ENCODE measurements at places on chromosomes 2 and 18. TPM values are rescaled to one million over a fixed set of nuclear protein-coding genes. Genes with fewer than 3 reads are reported as not detected.

DNA sequence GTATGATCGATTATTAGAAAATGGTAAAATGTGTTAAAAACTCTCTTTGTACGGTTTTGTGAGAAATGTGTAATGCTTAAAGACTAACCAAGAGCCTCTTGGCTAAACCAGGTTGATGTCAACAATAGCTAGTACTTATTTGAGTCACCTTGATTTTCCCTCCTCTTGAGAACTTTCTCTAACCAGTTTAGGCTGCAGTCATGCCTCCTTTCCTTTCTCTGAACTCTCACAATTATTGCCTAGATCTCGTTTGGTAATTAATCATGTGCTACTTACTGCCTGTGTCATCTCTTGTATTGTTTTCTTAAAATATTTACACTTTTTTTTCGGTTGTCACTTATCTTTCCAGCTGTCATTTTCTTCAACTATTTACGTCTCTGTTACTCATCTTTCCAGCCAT is 1.1 kb upstream of the EPC2 start:
- no peak for DNase-seq
- no peaks in the 10 kb centered on the region for H3K36me3 ChIP-seq
- H3K4me3 ChIP-seq = peak overlapping the region; percentile 93
- no peak overlapping the region for H3K27ac ChIP-seq
- no peaks in the 10 kb centered on the region for H3K4me1 ChIP-seq

DNA sequence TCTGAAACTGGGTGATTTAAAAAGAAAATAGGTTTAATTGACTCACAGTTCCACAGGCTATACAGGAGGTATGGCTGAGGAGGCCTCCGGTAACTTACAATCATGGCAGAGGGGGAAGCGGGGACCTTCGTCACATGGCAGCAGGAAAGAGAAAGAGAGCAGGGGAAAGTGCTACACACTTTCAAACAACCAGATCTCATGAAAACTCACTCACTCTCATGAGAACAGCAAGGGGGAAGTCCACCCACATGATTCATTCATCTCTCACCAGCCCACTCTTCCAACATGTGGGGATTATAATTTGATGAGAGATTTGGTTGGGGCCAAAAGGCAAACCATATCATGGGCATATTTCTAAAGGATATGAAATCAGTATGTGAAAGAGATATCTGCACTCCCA is 12.0 kb upstream of the ARHGAP15 start:
- H3K36me3 ChIP-seq = no peaks in the 10 kb centered on the region
- H3K4me3 ChIP-seq = no peak overlapping the region
- no peak for DNase-seq
- H3K27ac ChIP-seq = no peak overlapping the region
- no peaks in the 10 kb centered on the region for H3K27me3 ChIP-seq

DNA sequence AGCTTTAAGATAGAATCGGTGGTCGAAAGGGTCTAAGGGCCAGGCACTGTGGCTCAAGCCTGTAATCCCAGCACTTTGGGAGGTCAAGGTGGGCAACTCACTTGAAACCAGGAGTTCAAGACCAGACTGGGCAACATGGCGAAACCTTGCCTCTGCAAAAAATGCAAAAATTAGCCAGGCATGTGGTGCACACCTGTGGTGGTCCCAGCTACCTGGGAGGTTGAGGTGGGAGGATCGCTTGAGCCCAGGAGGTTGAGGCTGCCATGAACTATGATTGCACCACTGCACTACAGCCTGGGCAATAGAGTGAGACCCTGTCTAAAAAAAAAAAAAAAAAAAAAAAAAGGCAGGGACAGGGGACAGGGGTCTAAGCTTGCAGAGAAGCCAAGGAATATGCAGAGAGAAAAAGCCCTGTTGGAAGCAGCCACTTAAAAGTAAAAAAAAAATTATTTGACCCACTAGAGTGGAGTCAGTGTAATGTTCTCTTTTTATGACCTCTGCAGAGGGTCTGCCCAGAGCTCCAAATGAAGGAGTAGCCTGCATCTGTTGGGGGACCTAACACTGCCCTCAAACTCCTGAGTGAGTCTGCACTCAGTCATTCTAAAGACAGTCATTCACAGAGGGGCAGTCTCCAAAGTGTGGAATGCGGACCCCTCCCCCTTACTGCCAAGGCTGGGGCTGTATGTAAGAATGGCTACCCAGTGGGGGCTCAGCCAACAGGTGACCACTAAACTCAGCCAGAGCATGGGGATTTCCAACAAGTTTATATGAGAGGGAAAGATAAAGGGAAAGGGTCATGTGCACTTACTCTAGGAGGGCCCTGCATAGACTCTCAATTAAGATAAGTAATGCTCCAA is 118.5 kb upstream of the CDCA7 start:
- DNase-seq = no peak
- no peak overlapping the region for H3K4me3 ChIP-seq
- H3K27ac ChIP-seq = no peak overlapping the region
- H3K4me1 ChIP-seq = no peaks in the 10 kb centered on the region

- DNase-seq = no peak
- H3K27me3 ChIP-seq = no peaks in the 10 kb centered on the region
- no peak overlapping the region for H3K4me3 ChIP-seq
- no peaks in the 10 kb centered on the region for H3K4me1 ChIP-seq
Measured at GRCh38 chr2:10195278-10196109, 73.0 kb downstream of the RRM2 start.

DNA sequence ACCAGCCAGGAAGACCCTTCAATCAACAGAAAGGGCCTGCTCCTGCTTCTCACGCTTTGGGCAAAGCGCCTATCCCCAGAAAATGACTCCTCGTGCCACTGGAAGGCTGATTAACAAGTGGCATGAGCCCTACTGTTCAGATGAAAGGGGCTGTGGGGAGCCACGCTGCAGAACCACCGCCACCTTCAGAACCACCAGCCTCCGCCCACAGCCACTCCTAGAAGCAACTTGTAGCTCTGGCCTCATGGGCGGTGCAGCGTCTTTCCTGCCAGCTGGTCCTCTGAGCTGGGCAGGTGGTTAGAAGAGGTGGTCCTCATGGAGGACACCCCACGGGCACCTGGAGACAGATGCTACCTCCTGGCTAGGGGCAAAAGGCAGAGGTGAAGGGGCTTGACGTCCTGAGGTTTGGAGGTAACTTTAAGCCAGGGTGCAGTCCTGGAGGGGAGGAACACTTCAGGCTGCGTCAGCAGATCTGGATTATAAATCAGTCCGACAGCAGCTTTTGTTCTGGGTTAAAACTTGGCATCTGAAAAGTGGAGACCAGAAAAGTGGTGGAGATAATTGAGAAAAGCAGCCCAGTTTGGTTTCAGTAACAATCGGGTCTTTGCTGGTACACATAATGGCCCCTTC is 861 bp upstream of the SEMA4C start:
- peaks cover 9% of the 10 kb centered on the region for H3K36me3 ChIP-seq
- no peak for DNase-seq
- no peak overlapping the region for H3K27ac ChIP-seq
- H3K27me3 ChIP-seq = no peaks in the 10 kb centered on the region
- peak overlapping the region; percentile 93 for H3K4me3 ChIP-seq

MREG gene
- total RNA-seq = 10.3 TPM

DNA sequence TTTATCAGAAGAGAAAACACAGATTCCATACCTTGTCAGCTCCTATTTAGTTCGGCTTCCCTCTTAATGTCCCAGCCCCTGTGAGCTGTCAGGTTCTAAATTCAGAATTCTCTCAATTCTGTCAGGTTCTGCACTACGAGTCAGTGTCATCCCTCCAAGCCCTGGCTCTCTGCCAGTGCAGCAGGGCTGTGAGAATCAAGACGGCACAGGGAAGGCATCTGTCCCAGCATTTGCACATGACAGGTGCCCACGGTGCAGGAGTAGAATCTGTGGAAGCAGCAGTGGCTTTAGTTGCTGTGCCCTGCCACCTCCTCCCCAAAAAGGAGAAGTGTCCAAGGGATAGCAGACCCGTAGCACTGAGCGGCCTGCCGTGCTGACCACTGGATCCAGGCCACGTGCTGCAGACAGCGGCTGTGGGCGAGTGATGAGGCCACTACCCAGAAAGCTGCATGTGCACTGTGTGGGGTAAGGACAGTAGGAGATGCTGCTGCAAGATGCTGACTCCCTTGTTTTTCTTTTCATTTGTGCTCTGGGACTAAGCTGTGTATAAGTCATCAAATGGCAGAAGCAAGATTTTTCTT is 12.8 kb downstream of the RBFA start:
- H3K36me3 ChIP-seq = peaks cover 6% of the 10 kb centered on the region
- no peak overlapping the region for H3K27ac ChIP-seq
- H3K4me3 ChIP-seq = no peak overlapping the region

DNA sequence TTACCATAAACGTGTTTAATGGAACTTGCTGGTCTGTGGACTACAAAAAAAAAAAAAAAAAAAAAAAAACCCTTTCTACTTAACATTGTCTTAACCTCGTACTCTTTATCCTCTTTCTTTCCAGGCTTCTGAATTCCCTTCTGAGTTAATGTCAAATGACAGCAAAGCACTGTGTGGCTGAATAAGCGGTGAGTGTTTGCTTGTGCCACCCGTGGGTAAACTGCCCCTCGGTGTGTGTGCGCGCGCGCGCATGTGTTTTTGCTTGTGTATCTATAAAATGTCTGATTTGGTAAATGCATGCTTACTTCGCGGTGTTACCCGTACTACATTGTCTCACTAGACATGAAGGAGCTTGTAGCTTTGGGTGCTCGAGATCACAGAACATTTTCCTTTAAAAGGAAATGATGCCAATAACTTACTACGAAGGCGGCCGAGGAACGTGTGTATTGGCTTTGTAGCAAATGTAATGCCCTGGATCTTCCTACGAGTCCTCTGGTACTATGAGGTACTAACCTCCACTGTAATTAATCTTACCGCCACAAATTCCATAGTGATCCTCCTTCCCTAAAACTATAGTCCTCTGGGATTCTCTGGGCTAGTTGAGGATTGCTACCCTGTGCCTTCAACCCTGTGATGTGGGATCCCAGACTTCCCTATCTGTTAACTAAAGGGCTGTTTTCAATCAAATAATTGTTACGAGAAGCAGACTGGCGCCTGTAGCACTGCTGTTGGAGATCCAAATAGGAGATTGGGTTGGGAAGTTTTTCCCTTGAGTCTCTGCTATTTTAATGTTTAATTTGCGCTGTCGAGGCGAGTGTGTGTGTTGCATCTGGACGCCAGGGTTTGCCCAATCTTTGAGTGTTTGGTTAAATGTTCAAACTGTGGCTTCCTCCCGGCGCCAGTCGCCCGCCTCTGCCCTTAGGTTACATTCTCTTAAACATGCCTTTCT is 1.1 kb downstream of the ID2 start:
- peak; percentile 38 for DNase-seq
- H3K27me3 ChIP-seq = no peaks in the 10 kb centered on the region
- peak overlapping the region; percentile 63 for H3K4me3 ChIP-seq
- H3K36me3 ChIP-seq = no peaks in the 10 kb centered on the region
- no peak overlapping the region for H3K27ac ChIP-seq

FBXO48 gene
- 1.8 TPM for total RNA-seq

GRCh38 chr18:63994783-63995399 is 25.0 kb downstream of the SERPINB8 start:
- peak; percentile 66 for DNase-seq
- no peaks in the 10 kb centered on the region for H3K36me3 ChIP-seq
- H3K27me3 ChIP-seq = no peaks in the 10 kb centered on the region
- H3K4me1 ChIP-seq = no peaks in the 10 kb centered on the region
- no peak overlapping the region for H3K4me3 ChIP-seq

- DNase-seq = no peak
- H3K4me3 ChIP-seq = no peak within 1 kb of the TSS
- peaks cover 32% of the 10 kb centered on the region for H3K4me1 ChIP-seq
- no peaks in the 10 kb centered on the region for H3K36me3 ChIP-seq
Measured at GRCh38 chr2:68974251-68974650, at the start of gene GKN1. Gene GKN1, plus strand, starts transcription at chr2:68974636. Its CDS starts 42 bp downstream, at chr2:68974678.

DNA sequence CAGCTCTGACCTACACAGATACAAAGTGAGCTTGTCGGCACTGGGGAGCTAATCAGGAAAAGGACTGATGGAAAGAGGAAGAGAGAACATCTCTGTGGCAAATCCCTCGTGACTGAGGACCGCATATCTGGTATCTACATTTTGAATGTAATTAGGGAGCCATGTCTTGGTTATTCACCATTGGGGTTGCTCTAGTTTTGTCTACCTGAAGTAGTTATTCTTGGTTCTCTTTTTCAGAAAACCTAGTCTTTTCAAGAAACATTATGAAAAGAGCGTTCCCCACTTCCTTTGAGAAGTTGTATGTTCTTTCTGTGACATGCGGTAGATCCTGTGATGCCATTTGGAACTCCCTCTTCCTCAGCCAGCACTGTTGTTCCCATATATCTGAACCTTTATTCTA is 104.4 kb downstream of the DOCK10 start:
- H3K27me3 ChIP-seq = no peaks in the 10 kb centered on the region
- H3K36me3 ChIP-seq = no peaks in the 10 kb centered on the region
- no peak overlapping the region for H3K4me3 ChIP-seq

SMYD1 gene
- 2.4 TPM for total RNA-seq

DNA sequence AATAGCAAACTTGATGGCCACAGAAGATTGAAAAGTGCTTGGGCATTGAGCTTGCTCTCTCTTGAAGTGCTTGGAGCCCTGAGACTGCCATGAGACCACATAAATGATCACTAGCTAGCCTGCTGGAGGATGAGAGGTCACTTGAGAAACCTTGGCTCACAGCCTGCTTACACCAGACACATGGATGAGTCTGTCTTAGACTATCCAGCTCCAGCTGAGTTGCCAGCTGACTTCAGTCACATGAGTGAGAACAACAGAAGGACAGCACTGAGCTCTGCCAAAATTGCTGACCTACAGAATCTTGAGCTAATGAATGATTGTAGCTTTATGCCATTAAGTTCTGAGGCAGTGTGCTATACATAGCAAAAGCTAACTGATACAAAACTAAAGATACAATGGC is 18.1 kb downstream of the NABP1 start:
- H3K27me3 ChIP-seq = no peaks in the 10 kb centered on the region
- DNase-seq = peak; percentile 73
- no peak overlapping the region for H3K27ac ChIP-seq
- H3K36me3 ChIP-seq = no peaks in the 10 kb centered on the region
- H3K4me1 ChIP-seq = peaks cover 4% of the 10 kb centered on the region

GRCh38 chr18:58205443-58206160 is 161.6 kb downstream of the NEDD4L start:
- peak; percentile 26 for DNase-seq
- H3K4me1 ChIP-seq = no peaks in the 10 kb centered on the region
- no peak overlapping the region for H3K27ac ChIP-seq
- no peak overlapping the region for H3K4me3 ChIP-seq

DNA sequence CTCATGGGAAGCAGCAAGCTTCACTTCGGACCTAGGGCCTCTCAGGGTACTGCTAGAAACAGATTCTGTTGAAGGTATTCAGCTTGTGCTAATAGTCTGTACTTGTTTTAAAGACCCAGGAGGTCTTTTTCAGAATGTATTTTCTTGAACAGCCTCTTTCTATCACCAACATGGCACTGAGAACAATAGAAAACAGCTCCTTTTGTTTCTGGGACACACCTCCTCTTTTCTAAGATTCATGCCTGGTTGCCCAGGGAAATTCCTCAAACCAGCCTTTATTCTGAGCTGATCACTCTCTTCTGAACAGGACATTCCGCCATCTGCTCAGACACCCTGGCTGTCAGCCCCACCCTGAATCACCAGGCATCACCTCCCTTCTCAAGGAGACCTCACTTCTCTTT is 389.6 kb downstream of the TGIF1 start:
- no peaks in the 10 kb centered on the region for H3K27me3 ChIP-seq
- H3K27ac ChIP-seq = no peak overlapping the region
- H3K4me3 ChIP-seq = no peak overlapping the region
- no peaks in the 10 kb centered on the region for H3K4me1 ChIP-seq
- H3K36me3 ChIP-seq = no peaks in the 10 kb centered on the region

GRCh38 chr2:15275346-15275745 is 285.8 kb downstream of the NBAS start:
- no peak for DNase-seq
- no peaks in the 10 kb centered on the region for H3K27me3 ChIP-seq
- no peaks in the 10 kb centered on the region for H3K4me1 ChIP-seq
- H3K4me3 ChIP-seq = no peak overlapping the region
- H3K27ac ChIP-seq = no peak overlapping the region
